ENCODE measurements at places on chromosomes 5 and 9. TPM values are rescaled to one million over a fixed set of nuclear protein-coding genes. Genes with fewer than 3 reads are reported as not detected.

Gene NOL6
- 51.4 TPM for total RNA-seq

Gene GFRA3
- 0.17 TPM for total RNA-seq

Gene ADGRV1
- 0.05 TPM for total RNA-seq

Gene DIPK1B
- total RNA-seq = 0.29 TPM

Gene DDX4
- total RNA-seq = 0.83 TPM

Gene TLR4
- not detected for total RNA-seq

Gene OXCT1
- 50.7 TPM for total RNA-seq

Gene DDX46
- 73.9 TPM for total RNA-seq

Gene CCL27
- not detected for total RNA-seq

Gene STKLD1
- 1.3 TPM for total RNA-seq

Gene RNF224
- not detected for total RNA-seq

Gene LHX3
- not detected for total RNA-seq

Gene IFNB1
- not detected for total RNA-seq

Gene SPAAR
- not detected for total RNA-seq

Gene ARAP3
- total RNA-seq = 8.7 TPM

Gene EQTN
- total RNA-seq = not detected

Gene IFNA21
- total RNA-seq = not detected

Gene PCDHB12
- not detected for total RNA-seq

Gene N4BP3
- total RNA-seq = 2.1 TPM

Gene NCS1
- 1.0 TPM for total RNA-seq

Gene PROB1
- total RNA-seq = 5.2 TPM

Gene PCDHGA2
- 0.07 TPM for total RNA-seq

Gene ARL15
- 14.4 TPM for total RNA-seq

Gene MARVELD2
- 0.17 TPM for total RNA-seq

Gene CMYA5
- total RNA-seq = 0.29 TPM

Gene C5orf46
- total RNA-seq = not detected

Gene WDR38
- not detected for total RNA-seq

Gene FBN2
- not detected for total RNA-seq

Gene SLC6A18
- not detected for total RNA-seq

Gene TAF11L12
- total RNA-seq = not detected

Gene S1PR3
- 0.22 TPM for total RNA-seq

Gene FOXE1
- total RNA-seq = not detected

Gene SLC31A1
- total RNA-seq = 9.5 TPM

Gene RUSC2
- 3.6 TPM for total RNA-seq

Gene FANCG
- total RNA-seq = 81.2 TPM

Gene TIMD4
- total RNA-seq = 31.5 TPM

Gene C1QTNF3
- total RNA-seq = 3.9 TPM

Gene DOCK8
- total RNA-seq = 266 TPM

Gene LCN15
- total RNA-seq = not detected

Gene FAM169A
- total RNA-seq = 6.0 TPM

Gene BHMT2
- total RNA-seq = not detected

Gene SLC6A7
- total RNA-seq = not detected

Gene FCN2
- total RNA-seq = not detected

Gene DMRT3
- total RNA-seq = not detected

Gene ADAMTS13
- 2.5 TPM for total RNA-seq

Gene THBS4
- 0.73 TPM for total RNA-seq

Gene PLAC8L1
- total RNA-seq = 0.96 TPM

Gene RECK
- total RNA-seq = 6.2 TPM

Gene MPDZ
- total RNA-seq = not detected

Gene FAM13B
- 31.2 TPM for total RNA-seq

Gene OR1J2
- total RNA-seq = not detected

Gene TMED9
- 176 TPM for total RNA-seq

Gene SPATA31E1
- total RNA-seq = not detected

Gene RABEPK
- 17.6 TPM for total RNA-seq

Gene C5orf58
- not detected for total RNA-seq

Gene DRD1
- total RNA-seq = not detected

Gene CATSPER3
- 1.5 TPM for total RNA-seq

All from T-helper 1 cell treated with Interleukin-12 subunit alpha and Interleukin-12 subunit beta and Interleukin-4 antibody, amounts not matched to agents 30 ng/mL and 1 ng/mL, for 36 hours (primary cell).